ENCODE measurements at places on chromosomes 5 and 9. TPM values are rescaled to one million over a fixed set of nuclear protein-coding genes. Genes with fewer than 3 reads are reported as not detected.

- DNase-seq: peak; percentile 75
These were observed 48.1 kb upstream of the RIOK2 start for GRCh38 chr5:97231025-97231636.

DNA sequence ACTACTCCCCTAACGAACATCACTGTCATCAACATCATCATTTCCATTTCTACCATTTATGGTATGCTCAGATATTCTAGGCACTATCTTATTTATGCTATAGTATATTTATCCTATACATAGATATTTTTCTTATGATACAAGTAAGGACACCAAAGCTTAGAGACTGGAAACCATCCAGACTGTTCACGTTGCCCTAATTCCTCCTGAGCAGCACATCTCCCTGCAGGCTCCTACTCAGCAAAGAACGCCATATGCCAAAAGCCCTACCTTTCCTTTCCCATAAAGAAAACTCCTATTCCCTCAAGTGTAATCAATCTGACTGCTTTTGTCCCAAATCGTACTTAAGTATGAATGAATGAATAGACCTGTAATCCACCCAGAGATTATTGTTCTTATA, 247.0 kb downstream of the PRELID2 start:
- DNase-seq: no peak

DNA sequence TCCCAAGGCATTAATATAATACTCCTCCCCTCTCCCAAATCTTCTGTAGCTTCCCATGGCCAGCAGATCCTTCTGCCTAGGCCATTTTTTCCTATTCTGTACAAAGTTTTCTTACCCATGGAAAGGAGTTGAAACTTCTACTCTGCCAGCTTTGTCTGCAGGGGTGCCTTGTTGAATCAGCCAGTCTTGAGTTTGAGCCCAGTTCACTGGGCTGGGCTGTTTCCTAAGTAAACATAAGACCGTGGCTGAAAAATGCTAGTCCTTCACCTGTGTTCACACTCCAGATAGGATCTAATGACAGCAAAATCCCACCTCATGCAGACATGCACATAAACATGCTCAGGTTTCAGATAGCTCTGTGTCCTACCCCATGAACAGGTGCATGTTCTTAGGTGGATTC, 10.4 kb downstream of the TEX48 start:
- DNase-seq: no peak

DNA sequence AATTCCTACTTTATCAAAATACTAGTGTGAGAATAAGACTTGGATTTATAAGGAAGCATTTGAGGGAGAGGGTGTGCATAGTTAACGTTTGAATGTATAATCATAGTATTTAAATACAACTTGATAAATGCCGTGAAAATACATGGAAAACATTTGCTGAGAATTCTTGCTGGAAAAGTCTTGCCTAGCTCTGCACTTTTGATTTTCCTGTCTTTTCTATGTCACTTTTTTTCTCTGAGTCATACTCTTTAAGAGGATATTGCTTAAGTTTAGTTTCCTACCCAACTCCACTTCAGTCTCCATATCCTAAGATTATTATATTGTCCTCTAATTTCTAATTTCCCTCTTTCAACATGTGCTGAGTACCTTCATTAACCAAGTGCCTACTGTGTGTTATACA, 616.6 kb upstream of the SEMA6A start:
- DNase-seq: no peak

The CBY3 gene
- polyA plus RNA-seq: 1.8 TPM

The CCDC180 gene
- 23.6 TPM for polyA plus RNA-seq

The ITGA1 gene
- 57.6 TPM for polyA plus RNA-seq

The CDKN2A gene
- not detected for polyA plus RNA-seq
